RKO (cell line): ENCODE measurements at places on chromosomes 7 and 10.
A peak's percentile ranks its signal among the peaks of the same experiment; 100 is the strongest.

DNA sequence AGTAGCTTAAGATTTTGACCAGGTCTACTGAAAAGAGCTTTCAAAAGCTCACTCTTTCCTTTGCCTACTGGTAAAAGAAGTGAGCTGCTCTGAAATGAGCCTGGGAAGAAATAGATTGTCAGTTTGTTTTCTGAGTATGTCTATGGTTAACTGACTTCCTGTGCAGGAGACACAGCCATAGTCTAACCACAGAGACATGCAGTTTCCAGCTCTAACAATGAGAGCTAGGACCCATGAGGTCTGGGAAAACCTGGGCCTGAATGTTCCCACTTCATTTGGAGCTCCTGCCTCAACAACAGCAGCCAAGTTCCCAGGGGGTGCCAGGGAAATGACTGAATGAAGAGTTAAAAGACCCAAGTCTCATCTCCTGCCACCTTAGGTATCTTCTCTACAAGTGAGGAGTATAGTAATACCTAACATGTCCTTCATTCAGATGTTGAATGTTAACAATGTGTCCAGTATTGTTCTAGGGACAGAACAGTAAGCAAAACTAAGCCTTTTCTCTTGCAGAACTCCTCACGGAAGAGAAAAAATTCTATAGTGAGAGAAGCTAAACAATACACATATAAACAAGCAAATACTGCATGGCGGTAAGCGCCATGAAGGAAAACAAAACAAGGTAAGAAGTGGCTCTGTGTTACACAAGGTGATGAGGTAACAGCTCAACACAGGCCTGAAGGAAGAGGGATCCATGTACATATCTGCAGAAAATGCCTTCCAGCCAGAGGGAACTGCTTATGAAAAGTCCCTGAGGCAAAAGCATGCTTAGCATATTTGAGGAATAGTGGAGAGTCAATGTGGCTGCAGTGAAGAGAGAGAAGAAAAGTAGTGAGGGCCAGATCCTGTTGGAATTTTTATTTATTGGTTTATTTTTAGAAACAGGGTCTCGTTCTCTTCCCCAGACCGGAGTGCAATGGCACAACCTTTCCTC is 26.4 kb upstream of the ANKRD1 start:
- no peak for DNase-seq

DNA sequence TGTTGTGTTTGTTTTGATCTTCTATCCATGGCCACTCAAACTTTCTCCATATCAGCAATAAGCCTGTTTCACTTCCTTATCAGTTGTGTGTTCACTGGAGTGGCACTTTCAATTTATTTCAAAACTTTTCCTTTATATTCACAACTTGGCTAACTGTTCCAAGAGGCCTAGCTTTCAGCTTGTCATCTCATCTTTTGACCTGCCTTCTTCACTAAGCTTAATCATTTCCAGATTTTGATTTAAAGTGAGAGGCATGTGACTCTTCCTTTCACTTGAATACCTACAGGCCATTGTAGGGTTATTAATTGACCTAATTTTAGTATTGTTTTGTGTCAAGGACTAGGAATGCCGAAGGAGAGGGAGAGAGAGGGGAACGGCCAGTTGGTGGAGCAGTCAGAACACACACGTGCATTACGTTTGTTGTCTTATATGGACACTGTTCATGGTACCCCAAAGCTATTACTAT is 5.5 kb upstream of the GNAT3 start:
- DNase-seq: no peak

DNA sequence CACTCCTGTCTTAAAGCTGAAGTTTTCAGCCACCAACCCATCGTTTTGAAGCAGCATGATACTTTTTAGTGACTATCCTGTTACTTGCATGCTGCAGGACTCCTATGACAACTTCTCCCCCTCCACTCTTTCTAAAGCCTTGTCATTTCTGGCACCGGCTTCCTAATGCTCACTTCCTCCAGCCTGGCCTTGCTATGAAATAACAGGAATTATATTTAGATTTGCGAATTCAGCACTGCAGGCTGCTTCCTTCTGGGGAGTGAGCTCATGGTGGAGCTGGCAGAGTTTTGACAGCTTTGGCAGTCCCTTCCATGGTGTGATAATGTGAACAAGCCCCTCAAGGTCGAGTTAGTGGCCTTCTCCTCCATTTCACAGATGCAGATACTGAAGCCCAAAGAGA is 13.4 kb downstream of the BLNK start:
- DNase-seq: no peak

DNA sequence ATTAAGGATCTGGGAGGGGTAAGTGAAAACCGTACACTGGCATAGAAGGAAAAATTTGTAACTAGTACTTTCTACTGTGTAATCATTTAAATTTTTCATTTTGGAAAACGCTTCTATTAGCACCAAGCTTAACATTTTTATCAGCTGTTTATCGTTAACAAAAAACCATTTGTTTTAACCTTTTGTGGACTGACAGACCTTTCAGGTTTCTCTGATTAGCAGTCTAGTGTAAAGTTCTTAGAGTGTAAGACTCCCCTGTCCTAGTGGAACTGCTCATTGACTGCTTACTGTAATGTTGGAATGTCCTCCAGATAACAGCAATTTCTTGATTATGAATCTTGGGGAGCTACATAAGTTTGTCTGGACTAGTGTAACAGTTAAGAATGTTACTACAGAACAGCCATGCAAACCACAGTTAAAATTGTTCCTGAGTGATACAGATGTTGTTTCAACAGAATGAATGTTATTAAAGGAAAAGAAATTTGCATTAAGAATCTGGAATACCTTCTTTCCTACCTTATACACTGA is 2.0 kb downstream of the DBF4 start:
- DNase-seq: peak; percentile 42

DNA sequence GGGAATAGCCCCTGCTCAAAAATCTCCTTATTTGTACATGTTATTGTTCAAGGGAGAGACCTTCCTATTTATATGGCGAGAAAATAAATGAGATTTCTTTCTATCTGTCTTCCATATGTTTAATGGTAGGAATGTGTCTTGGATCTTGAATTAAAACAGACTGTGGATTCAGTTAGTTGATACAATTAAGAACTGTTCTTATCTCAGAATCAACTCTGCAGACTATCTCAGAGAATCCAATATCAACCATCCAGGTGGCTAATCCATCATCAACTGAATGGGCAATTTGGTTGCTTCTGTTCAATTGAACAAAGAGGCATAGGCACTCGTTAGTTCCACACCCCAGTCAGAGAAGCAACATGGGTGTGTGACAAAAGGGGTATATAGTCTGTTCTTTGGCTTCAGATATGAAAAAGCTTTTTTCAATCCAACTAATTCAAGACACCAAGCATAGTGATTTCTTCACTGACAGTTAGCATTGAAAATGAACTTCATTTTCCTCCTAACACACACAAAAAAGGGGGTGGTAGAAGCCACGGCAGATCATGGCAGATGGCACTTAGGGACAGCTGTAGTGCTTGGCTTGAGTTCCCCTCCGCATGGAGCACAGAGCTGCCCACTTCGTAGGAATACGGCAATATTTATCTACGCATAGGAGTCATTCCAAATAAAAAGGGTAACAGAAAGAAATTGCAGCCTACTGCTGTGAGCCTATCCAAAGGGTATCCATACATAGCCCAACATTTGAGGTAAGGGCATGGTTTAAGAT is 135.9 kb downstream of the KIAA1217 start:
- no peak for DNase-seq

DNA sequence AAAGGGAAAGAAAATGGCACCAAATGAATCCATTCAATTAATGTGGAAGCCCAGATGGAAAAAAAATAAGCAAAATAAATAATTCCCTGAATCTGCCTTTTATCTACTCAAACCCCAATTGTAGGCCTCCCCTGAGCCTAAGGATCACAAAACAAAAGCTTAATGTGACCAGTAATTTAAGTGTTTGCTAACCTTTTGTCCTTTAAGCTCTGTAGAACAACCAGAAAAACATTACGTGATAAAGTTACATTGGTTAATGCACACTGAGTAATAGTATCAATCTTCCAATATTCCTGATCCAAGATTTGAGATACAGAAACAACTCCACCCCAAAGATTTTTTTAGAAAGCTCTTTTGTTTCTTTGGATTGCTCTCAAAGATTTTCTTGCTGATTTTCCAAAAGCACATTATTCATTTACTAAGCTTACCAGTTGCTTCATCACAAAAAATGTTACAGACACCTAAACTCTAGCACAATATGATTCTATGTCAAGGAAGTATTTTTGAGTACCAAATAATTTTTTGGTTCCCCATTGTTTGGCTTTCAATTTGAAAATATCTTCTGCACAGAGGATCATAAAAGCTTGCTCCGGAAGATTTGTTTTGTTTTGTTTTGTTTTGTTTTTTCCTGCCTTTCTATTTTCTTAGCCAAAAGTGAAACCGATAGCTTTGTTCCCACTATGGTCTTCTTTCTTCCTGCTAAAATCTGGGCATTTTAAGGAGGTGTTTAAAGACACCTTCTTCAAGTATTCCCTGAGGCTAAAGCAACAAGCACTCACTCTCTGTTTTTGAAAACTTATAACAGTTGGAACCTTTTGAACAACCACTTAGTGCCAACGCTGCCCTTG is 54.2 kb downstream of the TRIL start:
- no peak for DNase-seq

GRCh38 chr10:110827410-110827809 is 44.3 kb upstream of the PDCD4 start:
- no peak for DNase-seq

DNA sequence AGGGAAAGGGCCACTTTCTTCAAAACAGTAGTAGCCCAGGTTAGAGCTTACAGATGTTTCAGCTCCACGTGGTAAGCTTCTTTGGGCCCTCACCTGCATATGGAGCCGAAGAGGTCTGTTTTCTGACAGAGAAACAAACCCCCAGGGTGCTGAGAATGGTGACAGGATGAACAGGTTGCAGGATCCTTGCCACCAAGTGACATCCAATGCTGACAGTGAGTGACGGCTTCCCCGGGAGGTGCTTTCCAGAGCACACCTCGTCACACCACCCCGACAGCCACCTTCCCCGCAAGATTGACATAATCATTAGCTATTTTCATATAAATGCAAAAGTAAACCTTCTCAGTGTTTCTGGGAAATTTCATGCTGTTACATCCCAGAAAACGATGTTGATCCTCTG is 109.3 kb upstream of the BTBD16 start:
- DNase-seq: no peak

DNA sequence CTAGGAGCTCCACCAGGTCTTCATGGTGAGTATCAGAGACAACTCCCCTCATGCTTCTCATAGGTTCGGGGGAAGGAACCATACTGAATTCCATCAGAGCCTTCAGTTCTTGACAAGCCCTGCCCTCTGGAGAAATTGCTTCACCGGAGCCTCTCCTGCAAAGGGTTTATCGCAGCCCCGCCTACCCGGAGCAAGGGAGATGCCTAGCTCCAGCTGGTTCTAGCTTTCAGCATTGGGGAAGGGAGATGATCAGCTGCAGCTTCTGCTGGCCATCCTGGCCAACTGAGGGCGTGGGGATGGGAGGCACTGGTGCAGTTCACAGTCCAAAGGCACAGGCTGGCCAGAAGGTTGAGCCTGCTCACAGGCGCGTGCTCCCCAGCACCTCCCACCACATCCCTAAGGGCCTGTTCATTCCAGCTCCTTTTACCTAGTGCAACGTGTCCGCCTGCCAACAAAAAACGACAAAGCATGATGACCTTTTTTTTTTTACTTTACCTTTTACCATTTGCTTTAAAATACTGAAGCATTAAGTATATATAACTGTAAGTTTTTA is 31.2 kb downstream of the LANCL2 start:
- no peak for DNase-seq

- DNase-seq: no peak
Measured at GRCh38 chr10:119431034-119431772, 111.3 kb downstream of the RGS10 start.

DNA sequence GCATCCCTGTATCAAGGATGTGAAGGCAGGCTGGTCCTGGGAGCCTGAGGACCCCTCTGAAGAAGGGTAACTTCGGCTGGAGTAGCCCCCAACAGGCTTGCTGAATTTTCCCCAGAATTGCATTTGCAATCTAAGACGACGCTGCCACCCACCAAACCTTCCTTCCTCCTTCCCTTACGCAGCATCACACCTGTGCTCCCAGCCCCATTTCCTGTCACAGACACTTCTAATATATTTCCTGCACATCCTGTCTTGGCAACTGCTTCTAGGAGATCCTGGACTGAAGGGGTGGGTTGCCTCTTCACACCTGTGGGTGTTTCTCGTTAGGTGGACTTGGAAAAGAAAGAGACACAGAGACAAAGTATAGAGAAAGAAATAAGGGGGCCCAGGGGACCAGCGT is 9.4 kb upstream of the PGAM1 start:
- DNase-seq: no peak

- no peak for DNase-seq
Measured at GRCh38 chr7:157151626-157152339, 13.1 kb downstream of the UBE3C start.

DNA sequence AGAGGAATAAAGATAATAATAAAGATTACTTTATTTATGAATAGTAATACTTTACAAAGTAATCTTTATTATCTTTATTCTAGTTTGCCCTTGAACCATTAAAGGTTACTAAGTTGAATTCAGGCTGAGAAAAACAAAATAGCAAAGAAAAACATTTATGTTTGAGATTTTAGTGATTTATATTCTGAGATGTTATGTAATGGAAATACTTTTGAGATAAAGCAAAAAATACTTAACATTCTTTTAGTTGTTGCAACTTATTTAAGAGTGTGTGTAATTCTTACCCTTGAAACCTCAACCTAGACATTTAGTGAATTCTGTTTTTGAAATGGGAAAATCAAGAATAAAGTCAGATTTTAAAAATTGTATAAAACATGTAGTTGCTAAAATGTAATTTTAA is 40.0 kb downstream of the MINPP1 start:
- DNase-seq: no peak

DNA sequence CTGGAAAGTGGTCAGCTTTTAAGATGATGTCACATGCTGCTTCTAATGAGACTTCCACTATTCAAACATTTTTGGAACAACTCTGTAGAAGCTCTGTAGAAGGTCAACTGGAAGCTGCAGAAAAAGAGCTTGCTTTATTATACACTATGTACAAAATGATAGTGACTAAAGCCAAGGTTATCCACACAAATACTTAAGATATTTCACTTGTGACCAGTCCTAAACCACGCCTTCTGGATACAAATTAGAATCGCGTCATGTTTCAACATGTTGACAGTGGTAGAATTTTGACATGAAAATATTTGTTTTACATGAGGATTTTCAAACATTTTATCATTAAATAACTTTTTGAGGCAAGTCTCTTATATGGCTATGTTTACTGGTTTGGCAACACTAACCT is 499.6 kb upstream of the PHF14 start:
- peak; percentile 20 for DNase-seq
